Stimulated activated CD8-positive, alpha-beta memory T cell treated with anti-CD3 and anti-CD28 coated beads, Interleukin-4, amount 100 ng/mL, for 1 hour (primary cell): ENCODE measurements at places on chromosomes 12 and 14.

DNA sequence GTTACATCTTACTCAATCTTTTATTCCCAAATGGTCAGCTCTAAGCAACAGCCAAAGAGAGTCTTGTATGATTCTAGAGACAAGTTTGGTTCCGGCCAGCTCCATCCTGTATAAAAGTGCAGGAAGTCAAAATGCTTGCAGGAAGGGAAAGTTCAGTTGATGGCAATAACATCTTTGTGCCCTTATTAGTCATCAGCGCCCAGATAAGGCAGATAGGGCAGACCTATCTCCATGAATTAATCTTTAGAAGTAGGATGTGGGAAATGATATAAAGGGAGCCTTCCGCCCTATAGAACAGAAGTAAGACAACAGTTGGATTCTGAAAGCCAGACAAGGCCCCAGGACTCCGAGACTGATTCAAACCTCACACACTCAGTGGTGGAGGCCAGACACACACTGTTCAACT lies 6.4 kb downstream of the GNS start:
- DNase-seq, result no peak

GRCh38 chr12:11755302-11755930 lies 105.9 kb downstream of the ETV6 start:
- DNase-seq, result no peak

DNA sequence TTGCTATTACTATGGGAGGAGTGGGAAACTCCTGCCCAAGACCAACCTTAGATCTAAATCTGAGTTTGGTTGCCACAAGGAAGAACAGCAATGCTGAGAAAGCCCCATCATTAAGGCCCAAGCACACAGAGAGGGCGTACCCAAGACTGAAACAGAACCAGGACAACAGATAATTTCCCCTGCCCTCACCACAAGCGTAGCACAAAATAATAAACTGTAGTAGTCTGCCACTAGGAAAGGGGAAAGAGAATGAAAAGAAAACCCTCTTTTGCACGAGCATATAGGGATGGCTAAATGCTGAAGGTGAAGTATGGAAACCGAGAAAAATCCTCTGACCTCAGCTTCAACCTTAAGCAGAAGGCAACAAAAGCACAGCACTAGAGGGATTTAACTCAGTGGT lies 76.5 kb upstream of the DHRS4 start:
- DNase-seq, result no peak

DNA sequence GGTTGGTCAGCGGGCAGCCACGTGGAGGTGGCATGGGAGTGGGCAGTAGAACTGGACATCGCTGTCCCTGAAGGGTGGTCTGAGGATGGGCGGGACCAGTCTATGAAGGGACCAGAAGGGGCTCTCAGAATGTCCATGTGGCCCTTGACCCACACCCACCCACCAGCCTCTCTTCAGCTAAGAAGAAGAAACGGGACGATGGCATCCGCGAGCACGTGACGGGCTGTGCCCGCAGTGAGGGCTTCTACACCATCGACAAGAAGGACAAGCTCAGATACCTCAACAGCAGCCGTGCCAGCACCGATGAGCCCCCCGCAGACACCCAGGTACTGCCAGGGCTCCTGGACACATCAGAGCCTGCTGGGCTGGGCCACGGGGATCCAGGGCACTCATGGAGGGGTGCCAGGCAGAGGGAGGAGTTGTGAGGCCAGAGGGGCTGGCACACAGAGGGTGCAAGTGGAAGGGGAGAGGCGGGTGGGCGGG lies 21.3 kb downstream of the SETD1B start:
- DNase-seq, result no peak

DNA sequence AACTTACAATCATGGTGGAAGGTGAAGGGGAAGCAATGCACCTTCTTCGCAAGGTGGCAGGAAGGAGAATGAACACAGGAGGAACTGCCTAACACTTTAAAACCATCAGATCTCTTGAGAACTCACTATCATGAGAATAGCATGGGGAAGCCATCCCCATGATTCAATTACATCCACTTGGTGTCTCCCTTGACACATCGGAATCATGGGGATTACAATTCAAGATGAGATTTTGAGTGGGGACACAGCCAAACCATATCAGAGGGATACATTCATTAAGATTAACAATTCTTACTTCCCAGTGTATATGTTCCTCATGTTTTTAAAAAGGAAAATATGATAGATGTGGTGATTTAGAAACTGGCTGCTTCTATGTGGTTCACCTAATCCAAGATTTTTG lies 117.9 kb downstream of the PDE3A start:
- DNase-seq, result no peak

- DNase-seq, result no peak
Observed at GRCh38 chr12:49750027-49750995, 9.0 kb downstream of the TMBIM6 start.

- no peak for DNase-seq
Observed at GRCh38 chr12:104643819-104644669, 187.3 kb downstream of the CHST11 start.

DNA sequence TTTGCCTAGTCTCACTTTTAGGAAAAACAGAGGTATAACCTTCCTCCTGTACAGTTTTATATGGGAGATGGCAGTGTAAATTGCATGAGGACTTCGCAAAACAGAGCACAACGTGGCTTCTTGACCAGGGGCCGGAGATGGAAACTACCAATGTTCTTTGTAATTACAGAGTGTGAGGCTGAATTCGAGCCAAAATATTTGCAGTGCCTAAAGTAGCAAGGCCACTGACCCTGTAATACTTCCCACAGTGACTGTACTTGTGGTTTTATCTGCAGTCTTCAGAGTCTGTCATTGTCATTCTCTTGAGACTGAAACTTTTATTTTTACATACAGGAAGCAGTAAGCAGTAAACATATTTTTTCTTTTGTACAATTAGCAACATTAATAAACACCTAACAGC lies 98.9 kb downstream of the RERG start:
- DNase-seq, result no peak

DNA sequence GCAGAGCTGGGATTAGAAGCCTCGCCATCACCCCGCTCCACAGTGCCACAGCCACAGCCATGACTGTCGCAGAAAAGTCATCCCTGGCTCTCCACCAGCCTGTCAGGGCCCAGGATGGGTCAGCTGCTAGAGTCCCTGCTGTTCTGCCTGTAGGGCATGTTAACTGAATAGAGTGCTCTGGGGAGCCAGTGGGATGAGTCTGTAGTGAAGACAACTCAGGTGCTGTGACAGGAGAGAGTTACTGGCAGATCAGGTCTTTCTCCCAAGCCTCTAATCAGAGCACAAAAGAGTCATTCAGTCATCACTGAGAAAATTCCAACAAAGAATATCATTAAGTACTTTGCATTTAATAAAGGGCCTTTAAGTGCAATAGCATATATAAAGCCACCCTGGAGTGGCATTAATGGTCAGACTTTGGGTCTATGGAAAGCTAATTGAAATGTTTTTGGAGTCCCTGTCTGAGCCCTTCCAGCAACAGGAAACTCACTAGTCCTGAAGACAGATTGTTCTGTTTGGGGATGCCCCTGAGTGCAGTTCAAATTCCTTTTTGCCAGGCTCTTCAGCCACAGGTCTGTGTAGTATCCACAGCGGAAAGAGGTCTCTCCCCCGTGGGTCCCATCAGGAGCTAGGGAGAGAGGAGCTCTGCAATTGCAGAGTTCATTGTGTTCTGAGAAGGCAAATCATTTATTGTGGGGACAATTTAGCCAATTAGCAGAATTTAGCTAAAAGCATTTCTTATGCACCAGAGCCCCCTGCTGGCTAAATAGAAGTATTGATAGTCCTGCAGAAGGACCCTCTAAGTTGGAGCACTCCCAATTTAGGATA lies 45.2 kb upstream of the C14orf132 start:
- DNase-seq, result no peak

GRCh38 chr12:106248846-106249371 lies 1.1 kb upstream of the CKAP4 start:
- no peak for DNase-seq

DNA sequence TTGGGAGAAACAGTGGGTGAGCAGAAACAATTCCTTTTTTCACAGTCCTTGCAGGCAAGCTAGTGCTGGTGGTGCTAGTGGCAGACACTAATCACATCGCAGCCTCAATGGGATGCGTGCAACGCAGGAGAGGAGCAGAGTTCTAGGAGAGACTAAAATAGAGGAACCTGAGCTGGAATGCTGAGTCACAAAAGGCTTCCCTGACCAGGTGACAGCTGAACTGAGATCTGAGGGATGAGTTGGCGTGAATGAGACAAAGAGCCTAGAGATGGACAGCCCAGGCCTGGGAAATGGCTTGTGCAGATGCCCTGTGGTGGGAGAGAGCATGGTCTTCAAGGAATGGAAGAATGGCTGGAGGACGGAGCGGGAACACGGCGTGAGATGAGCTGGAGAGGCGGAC lies 25.8 kb downstream of the ACADS start:
- no peak for DNase-seq

- DNase-seq, result no peak
Observed at GRCh38 chr12:1855241-1855640, 34.9 kb downstream of the LRTM2 start.

- no peak for DNase-seq
Observed at GRCh38 chr14:50804181-50804721, 26.7 kb downstream of the NIN start.

GRCh38 chr12:57744194-57744776 lies 554 bp upstream of the TSPAN31 start:
- peak; percentile 49 for DNase-seq

GRCh38 chr12:101045486-101046464 lies 164.3 kb downstream of the SLC5A8 start:
- DNase-seq, result no peak

GRCh38 chr12:42145197-42145549 lies 499 bp upstream of the GXYLT1 start:
- no peak for DNase-seq

DNA sequence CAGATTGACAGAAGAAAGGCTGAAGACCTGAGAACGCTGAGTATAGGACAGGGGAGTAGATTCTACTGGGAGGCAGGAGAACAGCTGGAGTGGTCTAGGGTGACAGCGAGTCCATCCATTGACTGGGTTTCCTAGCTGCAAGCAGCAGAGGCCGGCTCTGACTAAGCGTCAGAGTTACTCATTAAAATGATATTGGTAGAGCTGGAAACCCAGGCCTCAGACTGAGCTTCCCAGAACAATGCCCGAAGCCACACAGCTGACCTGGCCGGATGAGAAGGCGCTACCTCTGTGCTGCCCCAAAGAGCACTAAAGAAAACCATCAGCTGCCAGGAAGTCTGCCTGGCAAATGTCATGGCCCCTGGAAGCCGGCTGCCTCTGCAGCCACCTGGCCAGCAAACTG lies 78.5 kb upstream of the FZD10 start:
- no peak for DNase-seq

GRCh38 chr12:30023186-30023585 lies 239.4 kb upstream of the TMTC1 start:
- DNase-seq, result no peak

DNA sequence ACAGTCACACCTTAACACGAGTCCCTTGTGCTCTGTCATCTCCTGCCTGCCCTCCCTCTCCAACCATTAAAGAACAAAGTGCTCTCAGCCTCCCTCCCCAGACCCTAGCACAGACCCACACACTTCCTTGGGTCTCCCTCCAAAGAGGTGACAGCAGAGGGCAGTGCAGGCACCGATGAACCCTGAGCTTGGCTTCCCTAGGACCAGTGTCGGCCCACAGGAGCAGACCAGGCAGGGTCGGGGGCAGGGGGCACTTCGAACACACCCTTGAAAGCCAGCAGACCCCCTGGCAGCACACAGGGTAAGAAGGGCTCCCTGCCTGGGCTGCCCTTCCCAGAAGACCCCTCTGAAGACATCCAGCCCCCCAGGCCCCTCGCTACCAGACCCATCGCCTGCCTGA lies 7.0 kb downstream of the CDK2AP1 start:
- DNase-seq, result no peak

DNA sequence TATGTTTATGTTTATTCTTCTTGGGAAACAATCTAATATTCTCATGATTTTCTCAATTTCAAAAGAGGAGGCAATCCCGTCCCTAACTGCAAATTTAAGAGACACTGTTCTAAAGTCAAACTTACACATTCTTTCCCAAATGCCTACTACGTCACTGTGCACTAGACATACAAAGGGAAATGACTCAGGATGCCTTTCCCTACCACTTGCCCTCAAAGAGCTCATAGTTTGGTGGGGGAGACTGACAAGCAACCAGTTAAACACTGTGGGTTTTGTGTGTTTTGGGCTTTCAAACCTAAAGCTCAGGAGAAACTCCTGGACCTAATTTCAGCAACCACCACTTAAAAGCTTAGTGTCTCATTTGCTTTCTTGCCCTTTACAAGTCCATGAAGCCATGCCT lies 58.4 kb downstream of the ATP2B1 start:
- DNase-seq, result no peak

GRCh38 chr12:44476683-44477082 lies 399.4 kb downstream of the NELL2 start:
- DNase-seq, result no peak

DNA sequence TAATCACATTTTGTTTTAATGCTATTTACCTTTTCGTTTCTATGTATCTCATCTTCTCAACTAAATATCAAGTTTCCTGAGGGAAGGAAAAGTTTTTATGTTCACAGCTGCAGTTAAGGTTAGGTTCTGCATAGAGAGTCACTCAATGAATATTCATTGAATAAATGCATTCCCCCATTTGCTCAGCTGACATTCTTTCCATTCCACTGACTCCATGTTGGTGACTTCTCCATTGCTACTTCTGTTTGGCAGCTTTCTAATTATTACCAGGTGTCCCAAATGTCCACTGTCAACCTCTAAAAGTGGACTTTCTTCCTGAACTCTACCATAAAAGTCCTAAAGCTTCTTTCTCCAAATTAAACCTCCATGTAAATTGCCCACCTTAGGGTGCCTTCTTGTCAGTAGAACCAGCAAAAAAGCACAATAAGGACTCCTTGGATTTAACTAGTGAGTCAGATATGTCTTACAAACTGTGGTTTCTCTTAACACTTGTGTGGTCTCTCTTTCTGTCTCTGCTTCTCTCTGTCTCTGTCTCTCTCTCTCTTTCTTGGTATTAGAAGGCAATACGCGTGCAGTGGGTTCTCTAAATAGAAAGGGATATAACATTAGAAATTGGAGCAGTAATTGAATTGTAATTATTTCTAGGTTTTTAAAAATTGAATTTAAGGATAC lies 85.9 kb downstream of the TMEM117 start:
- DNase-seq, result no peak

GRCh38 chr14:95544588-95544987 lies 9.7 kb downstream of the GLRX5 start:
- no peak for DNase-seq

DNA sequence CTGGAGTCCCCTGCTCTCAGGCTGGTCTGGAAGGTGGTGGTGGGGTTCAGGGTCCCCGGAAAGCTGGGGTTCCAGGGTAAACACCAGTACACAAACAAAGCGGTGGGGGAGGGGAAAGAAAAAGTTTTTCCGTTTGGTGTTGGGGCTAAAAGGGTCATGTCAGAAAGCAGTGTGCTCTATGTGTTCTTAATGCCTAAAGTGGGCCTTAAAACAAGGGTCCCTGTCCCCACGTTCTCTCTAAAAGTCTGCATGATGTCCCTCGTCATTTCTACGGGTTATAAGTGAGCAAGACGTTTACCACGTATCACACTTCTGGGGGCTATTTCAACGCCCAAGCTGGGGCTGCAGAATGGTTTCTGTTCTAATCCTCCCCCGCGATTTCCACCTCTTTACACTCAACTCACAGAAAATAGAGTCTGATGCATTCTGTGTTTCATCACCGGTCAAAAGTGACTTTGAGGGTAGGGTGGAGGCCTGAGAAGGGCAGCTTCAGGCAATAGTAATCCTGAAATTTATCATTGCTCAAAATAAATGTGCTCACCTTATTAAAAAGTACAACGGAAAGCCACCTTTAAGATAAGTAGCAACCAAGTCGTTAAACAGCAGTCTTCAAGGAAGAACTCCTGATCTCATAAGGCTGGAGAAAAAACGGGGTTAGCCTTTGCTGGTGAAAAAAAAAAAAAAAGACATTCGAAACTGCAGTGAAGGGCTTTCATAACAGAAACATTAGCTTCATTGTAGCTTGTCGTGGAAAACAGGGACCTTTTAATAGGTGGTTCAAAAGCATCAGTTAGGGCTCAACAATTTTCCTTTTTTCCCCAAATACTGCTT lies 63.9 kb upstream of the PTGR2 start:
- DNase-seq, result no peak
